ENCODE measurements at places on chromosomes 16 and 17.

- no peak for DNase-seq
These were observed 200.4 kb upstream of the N4BP1 start for GRCh38 chr16:48810436-48810802.

GRCh38 chr16:68368301-68368888 is 57.6 kb downstream of the PRMT7 start:
- no peak for DNase-seq

DNA sequence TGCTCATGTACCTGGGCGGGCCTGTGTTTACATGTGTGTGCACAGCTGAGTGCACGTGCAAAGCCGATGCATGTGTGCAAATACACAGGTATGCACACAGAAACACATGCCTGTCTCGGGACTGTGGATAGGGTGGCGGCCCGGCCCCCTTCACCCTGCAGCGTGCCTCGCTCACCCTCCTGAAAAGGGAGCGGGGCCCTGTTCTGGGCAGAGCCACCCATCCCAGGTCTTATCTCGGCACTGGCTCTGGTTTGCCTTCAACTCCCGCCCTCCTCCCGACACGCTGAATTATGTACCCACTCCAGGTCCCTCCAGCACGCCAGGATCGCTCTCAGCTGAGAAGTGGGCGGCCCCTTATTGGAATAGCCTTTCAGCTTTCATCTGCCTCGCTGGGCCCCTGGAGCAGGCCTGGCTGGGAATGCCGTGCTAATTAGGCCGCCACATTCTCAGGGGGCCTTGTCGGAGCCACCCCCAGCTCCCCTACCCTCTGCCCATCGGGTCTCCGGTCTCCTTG is 77.8 kb downstream of the RTN4RL1 start:
- no peak for DNase-seq

DNA sequence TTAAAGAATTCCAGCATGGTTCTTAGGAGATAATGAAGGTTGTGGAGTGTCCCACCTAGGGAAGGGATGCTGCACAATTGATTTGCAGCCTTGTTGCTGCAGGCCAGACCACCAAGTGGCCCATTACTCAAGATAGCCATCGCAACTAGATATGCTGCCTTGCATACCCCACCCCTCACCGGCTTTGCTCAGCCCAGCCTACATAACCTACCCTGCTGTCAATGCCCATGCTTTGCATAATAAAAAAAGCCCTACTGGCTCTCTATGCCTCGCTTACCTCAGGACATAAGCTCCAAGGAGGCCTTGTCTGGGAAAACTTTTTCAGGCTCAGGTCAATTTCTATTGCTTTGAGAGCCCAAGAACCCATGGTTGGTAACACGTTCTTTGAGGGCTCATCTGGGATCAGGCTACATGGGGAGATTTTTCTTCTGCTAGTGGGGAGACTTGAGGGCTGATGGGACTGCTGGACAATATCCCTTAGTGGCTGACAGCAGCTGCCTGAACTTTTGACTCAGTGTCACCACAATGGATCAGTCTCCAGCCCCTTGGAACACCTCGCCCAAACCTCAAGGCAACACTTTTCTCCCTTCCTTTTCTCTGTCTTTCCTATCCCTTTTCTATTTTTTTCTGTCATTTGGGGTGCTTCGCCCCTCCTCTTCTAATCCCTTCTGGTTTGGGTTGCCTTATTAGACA is 38.3 kb downstream of the SCPEP1 start:
- DNase-seq = no peak

GRCh38 chr16:69727916-69728270 is 1.5 kb upstream of the NQO1 start:
- no peak for DNase-seq

- DNase-seq = no peak
These were observed 948 bp downstream of the UTP18 start for GRCh38 chr17:51261024-51261963.

- DNase-seq = no peak
These were observed 23.5 kb downstream of the CFAP97D1 start for GRCh38 chr17:43803758-43804157.

GRCh38 chr16:25633549-25633948 is 58.2 kb upstream of the HS3ST4 start:
- DNase-seq = no peak

DNA sequence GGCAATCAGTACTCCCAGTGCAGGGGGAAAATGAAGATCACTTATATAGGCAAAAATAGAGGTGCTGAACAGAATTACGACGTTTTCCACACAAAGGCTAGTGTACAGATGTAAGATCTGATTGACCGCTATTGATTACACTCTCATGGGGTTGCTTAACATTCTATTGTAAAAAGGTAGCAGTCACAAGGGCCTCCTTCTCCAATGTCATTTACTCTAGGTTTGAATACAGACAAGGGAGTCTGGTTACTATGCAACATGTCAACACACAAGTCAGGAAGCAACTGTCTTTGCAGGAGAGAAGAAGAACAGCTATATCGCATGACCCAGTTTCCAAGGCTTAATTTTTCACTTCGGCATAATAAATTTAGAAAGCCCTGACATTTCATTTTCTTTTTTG is 7.9 kb downstream of the KRT37 start:
- no peak for DNase-seq

All from NCI-H2081 treated with DMSO at 0.1 percent for 48 hours (cell line).